ENCODE measurements at places on chromosomes 3 and 15. TPM values are rescaled to one million over a fixed set of nuclear protein-coding genes. Genes with fewer than 3 reads are reported as not detected.
A peak's percentile ranks its signal among the peaks of the same experiment; 100 is the strongest.

- DNase-seq, result peak; percentile 93
Observed at GRCh38 chr3:169085827-169086226, 577.7 kb downstream of the MECOM start.

Gene ZSCAN2
- total RNA-seq, result 25.5 TPM

Gene CIB2
- 4.3 TPM for total RNA-seq

GRCh38 chr3:113914646-113915045 lies 33.2 kb upstream of the ZDHHC23 start:
- DNase-seq, result peak; percentile 86

Gene PRICKLE2
- total RNA-seq, result 22.0 TPM

GRCh38 chr3:185716436-185717108 lies 108.3 kb downstream of the IGF2BP2 start:
- no peak for DNase-seq

GRCh38 chr15:69992348-69992747 lies 105.4 kb downstream of the TLE3 start:
- DNase-seq, result peak; percentile 10

DNA sequence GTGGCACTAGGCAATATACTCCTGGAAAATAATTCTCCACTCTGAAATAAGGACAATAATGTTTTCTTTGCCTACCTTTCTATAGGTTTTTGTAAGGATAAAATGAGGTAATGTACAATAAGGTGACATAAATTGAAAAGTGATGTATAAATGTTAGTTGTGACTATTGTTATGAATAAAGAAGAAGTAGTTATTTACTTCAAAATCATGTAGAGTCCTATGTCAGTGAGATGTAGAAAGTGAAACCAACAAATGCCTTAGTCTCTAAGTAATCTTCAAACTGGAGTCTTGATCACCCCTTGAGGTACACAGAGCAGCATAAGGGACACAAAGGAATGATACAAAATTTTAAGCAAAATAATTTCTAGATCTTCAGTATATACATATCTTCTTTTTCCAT lies 60.3 kb upstream of the TP63 start:
- DNase-seq, result peak; percentile 25
